ENCODE measurements at places on chromosomes 16 and 17.
A peak's percentile ranks its signal among the peaks of the same experiment; 100 is the strongest.

- no peak for DNase-seq
Observed at GRCh38 chr17:44995436-44996001, 27.4 kb upstream of the C1QL1 start.

- no peak for DNase-seq
Observed at GRCh38 chr16:70470141-70470926, 15.9 kb downstream of the FCSK start.

DNA sequence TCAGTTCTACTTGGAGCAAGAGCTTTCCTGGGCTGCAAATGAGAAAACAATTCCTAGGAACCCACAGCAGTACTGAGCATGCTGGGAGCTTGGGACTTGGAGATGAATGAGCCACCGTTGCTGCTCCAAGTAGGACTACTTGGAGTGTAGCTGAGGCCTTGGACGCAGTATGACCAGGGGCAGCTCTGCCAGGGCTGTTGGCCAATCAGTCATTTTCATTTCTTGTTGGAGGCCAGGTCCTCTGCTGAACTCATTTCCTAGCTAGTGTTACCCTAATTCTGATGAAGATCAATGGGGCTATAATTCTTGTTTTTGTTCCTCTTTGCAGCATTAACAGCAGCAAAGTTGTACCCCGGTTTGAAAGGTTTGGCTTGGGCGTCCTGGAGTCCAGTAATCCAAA lies 8.0 kb upstream of the LGALS9 start:
- peak; percentile 45 for DNase-seq

GRCh38 chr17:77644181-77645071 lies 314.1 kb upstream of the TNRC6C start:
- DNase-seq = no peak

DNA sequence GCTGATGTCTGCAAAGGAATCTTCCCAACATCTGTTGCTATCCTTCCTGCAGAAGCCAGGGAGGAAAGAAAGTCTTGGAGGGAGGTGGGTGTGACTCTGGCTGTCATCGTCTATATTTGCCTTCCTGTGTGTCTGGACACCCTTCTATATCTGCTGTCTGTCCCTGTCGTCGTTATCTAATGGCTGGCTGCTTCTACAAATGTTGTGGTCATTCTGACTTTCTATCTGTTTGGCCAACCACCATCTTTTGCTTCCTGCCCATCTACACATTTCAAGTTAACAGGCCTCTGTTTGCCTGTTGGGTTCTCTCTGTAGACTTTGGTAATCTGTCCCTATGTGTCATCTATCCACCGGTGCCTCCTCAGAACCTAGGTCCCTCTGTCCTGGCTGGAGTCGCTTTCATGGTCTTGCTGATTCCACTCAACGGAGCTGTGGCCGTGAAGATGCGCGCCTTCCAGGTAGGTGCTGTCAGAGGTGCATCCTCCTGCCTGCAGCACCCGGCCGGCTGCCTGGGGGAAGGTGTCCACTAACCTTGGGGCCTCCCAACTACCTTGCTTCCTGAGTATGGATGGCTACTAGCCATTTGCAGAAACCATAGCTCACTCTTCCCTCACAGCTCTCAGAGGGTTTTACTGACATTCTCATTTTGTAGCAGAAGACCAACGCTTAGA lies 30.2 kb downstream of the ABCC3 start:
- no peak for DNase-seq

All from putamen (tissue), 1 donor.